PC-3 (cell line): ENCODE measurements at places on chromosomes 12 and 14.

GRCh38 chr12:106178562-106178961, 39.8 kb upstream of the NUAK1 start:
- DNase-seq, result peak; percentile 46

DNA sequence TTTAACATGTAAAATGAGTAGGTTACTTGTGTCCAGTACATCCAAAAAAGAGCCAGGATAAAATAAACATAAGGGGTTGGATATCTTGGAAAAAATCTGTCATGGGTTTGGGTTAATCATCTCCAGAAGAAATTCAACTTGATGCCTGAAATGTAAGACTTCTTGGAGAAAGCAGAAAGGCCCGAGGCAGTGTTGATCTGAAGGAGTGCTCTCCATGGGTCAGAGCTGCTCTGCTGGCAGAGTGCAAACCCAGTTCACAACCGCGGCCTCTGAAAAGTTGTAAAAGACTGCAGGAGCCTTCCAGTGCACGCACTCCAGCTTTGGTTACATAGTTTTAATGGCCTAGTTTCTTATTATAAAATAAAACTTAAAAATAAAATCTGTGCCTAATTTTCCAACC, 97.3 kb upstream of the ALX1 start:
- no peak for DNase-seq

DNA sequence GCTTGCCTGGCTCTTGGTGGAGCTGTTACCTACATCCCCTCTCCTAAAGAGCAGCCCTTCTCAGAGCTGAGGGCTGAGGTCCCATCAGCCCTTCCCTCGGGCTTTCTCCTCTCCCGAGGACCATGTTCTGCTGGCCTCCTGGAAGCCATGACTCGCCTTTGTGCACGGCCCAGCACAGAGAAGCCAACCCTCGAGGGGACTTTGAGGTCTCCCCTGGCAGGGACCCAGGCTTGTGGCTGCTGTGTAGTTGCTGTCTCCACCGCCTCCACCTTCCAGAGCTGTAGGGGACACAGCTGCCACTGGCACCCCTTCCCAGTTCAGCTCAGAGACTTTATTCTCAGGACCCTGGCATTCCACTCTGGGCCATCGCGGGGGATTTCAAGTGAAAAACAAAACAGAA, 22.9 kb upstream of the CCND2 start:
- no peak for DNase-seq

DNA sequence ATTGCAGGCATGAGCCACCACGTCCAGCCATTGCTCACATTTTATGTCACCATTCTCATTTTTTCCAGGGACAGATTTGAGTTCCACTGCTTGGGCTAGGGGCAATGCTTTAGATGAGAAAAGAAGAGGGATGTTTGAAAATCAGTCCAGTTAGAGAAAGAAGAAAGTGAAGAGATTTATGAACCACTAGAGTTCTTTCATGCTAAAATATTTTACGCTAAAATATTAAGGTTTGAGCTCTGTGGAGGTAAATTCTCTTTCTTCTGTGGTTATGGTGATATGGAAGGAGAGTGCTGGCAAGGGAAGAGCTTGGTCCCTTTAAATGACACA, 21.5 kb downstream of the CFL2 start:
- no peak for DNase-seq

DNA sequence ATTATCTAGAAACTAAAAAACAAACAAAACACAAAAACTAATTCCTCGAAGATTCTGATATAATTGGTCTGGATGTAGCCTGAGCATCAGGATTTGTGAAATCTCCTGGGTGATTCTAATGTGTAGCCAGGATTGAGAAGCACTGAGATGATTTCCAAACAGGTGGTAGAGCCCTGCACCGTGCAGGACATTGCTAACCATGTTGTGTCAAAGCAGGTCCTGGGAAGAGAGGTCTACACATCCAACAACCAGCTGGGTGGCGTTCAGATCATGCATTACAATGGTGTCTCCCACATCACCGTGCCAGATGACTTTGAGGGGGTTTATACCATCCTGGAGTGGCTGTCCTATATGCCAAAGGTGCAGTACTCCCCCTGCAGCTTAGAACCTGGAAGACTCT, 56.3 kb downstream of the FOXN4 start:
- DNase-seq, result no peak

- DNase-seq, result no peak
These were observed 105.8 kb downstream of the MNAT1 start for GRCh38 chr14:60840313-60840712.

GRCh38 chr14:42428996-42429395, 822.3 kb downstream of the LRFN5 start:
- DNase-seq, result no peak

DNA sequence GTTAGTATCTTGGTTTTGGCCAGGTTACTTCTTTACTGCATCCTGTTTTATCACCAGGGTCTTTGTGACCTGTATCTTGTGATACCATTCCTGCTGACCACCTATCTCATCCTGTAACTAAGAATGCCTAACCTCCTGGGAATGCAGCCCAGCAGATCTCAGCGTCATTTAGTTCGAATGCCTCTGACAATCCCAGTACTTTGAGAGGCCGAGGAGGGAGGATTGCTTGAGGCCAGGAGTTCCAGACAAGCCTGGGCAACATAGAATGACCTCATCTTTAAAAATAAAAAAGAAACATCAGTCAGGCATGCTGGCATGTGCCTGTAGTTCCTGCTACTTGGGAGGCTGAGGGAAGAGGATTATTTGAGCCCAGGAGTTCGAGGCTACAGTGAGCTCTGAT, 206.5 kb downstream of the SUDS3 start:
- DNase-seq, result no peak

- peak; percentile 94 for DNase-seq
These were observed 57.3 kb downstream of the GALNT16 start for GRCh38 chr14:69317102-69317755.

- no peak for DNase-seq
These were observed 17.8 kb upstream of the HHIPL1 start for GRCh38 chr14:99627100-99627499.

DNA sequence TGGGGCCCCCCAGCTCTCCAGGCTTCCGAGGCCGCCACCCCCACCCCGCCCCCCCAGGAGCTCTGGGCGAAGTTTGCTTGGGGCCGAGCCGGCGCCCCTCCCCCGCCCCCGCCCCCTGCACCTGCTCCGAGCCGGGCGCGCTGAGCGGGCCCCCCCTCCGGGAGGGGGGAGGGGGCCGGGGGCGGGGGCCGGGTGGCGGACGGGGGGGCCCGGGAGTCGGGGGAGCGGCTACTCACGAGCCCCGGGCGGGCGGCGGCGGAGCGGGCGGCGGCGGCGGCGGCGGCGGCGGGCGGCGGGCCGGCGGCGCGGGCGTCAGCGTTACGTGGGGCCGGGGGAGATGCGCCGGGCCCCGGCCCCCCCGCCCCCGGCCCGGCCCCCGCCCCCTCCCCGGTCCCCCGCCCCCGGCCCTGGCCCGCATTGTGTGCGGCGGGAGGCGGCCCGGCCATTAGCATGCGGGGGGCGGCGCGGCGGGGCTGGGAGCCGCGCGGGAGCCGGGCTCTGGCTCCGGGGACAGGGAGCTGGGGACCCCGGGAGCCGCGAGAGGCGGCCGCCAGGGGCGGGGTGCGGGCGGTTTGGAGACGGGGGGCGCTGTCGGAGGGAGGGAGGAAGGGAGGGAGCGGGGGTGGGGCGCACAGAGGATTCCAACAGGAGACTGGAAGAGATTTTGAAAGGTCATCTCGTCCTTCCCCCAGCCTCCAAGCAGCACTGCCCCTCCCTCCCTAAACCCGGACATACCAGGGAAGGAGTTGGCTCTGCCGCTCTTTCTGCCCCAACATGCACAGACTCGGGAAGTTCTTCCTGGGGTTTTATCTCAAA, at the start of gene ZNF219:
Gene ZNF219, minus strand, starts transcription at position 580 of the 816 bp plus-strand sequence. CDS start 5,064 bp downstream, outside the sequence.
- DNase-seq, result peak; percentile 15

DNA sequence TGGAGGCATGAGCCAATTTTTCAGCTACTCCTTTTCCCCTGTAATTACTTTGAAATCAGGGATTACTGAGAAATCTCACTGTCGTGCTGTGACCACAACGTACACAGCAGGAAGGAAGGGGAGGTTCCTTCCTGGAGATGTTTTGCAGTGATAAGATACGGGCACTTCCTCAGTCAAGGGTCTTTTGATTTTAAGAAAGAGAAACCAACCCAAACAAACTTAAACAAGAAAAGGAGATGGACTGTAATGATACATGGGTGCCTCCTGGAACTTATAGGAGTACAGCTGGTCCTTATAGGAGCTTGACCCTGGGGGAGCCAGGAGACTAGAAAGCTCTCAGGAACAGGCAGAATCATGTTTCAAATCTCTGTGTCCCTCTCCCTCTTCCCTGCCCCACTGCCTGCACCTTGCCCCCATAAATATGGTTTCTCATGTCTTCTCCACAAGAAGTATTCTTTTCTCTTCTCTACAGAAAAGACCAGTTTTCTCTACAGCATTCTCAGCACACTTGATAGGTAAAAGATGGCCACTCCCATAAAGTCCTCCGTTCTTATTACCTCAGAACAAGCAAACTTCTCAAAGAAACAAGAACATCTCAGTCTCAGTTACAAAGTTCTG, 281.1 kb upstream of the AMIGO2 start:
- DNase-seq, result no peak

GRCh38 chr12:71159264-71159663, 1.5 kb upstream of the TSPAN8 start:
- peak; percentile 24 for DNase-seq

- DNase-seq, result peak; percentile 92
These were observed 6.0 kb downstream of the TMCC3 start for GRCh38 chr12:94644141-94644979.

- no peak for DNase-seq
These were observed 1.4 kb downstream of the BCL11B start for GRCh38 chr14:99270458-99271220.

DNA sequence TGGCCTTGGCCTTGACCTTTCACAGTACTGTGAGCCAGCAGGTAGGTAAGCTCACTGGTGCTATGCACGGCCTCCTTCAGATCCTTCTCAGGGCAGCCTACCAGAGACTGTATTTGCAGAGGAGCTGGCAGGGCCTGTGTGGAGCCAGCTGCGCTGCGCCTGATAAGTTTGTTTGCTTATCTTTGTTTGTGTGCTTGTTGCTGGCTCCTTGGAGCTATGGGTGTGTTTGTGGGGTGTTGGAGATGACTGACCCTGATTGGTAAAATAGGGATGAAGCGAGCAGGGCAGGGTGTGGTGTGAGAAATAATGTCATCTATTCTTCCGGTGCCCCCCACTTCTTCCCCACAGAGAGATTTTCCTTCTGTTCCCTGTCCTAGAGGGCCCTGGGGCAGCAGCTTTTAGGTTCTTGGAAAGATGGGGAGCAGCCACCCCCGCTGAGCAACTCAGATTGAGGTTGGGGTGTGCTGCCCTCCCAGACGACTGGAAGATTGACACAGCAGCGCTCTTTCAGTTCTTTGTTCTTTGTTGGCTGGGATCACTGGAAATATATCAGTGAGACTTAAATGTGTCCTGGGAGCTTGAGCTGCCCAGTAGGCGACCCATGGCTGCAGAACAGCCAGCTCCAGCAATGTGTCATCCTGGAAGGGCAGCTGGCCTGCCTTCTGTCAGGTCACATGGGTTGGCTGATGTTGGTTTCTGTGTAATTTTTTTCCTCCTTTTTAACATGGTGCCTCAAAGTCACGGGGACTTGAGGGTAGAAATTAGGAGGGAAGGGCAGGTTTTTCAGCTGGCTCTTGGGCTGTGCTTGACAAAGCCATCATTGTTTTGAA, 19.6 kb downstream of the MLXIP start:
- peak; percentile 45 for DNase-seq

DNA sequence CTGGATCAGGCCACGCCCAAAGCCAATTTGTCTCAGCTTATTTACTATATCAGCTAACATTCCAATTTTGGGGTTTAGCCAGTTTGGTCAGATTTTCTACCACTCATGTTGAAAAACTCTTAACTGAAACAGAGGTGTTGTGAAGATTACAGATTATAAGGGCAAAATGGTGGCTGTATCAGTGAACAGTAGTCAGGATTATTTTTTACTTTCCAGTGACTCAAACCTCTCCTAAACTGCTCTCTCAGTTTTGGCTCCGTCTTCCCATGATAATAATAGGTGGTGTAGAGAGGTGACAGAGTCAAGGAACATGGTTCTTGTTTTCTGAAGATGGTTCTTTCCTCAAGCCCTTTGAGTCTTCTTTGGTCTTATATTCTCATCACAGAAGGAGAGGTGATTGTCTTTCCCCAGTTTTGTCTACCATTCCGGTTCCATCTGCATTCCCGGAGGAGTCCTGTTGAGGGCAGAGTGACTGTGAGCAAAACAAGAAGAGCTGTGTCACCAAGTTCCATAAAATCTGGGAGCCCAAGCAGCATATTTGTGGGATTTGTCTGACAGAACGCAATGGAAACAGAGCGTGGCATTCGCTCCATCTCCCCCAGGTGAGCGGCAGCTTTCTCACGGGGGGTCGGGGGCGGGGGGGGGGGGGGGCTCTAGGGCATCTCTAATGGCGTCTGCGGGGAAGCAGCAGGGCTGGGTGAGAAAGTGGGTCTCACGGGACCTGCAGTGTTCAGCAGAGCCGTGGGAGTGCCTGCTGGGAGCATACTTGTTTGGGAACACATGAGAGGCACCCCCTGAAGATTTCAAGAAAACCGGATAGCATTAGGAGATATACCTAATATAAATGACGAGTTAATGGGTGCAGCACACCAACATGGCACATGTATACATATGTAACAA, 59.1 kb downstream of the TBC1D30 start:
- no peak for DNase-seq

GRCh38 chr14:73825551-73826188, 26.0 kb upstream of the PTGR2 start:
- DNase-seq, result peak; percentile 94

GRCh38 chr12:66503746-66504145, 175.1 kb downstream of the GRIP1 start:
- DNase-seq, result no peak

GRCh38 chr14:47596860-47597259, 78.5 kb downstream of the MDGA2 start:
- no peak for DNase-seq

DNA sequence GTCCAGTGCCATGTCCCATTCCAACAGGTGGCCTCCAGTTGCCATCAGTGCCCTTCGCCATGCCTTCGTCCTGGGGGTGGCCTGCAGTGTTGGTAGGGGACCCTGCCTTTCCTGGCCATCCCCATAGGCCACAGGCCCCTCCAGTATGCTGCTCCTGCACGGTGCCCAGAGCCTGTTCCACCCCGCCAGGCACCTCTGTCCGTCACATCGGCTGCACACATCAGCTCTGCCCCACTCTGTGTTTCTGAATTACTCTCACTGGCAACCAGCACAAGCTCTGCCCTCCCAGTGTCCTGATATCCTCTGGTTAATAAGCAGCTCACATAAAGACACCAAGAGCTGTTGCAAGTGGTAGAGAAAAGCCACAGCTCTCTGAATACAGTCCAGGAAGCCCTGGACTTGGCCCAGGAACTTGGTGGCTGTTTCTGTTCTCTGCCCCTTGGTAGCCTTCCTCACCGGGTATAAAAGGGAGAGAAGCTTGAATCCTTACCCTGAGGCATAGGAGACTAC, 31.3 kb upstream of the ATP2A2 start:
- no peak for DNase-seq

DNA sequence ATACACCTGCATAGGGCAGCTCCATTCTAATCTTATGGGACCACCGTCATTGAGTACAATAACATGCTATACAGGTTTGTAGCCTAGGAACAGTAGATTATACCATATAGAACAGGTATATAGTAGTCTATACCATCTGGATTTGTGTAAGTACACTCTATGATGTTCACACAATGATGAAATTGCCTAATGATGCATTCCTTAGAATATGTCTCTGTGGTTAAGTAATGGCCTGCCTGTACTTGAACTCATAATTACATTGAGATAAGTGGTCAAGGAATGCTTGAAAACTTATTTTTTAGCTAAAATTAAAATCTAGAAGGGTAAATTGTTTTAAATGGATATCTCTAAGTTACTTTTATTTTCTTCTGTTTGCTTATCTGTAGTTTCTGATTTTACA, 152.7 kb downstream of the SRGAP1 start:
- no peak for DNase-seq
